ENCODE measurements at places on chromosomes 6 and 20. TPM values are rescaled to one million over a fixed set of nuclear protein-coding genes. Genes with fewer than 3 reads are reported as not detected.

EYS gene
- total RNA-seq, result not detected

TGM3 gene
- total RNA-seq, result not detected

TSBP1 gene
- not detected for total RNA-seq

DNA sequence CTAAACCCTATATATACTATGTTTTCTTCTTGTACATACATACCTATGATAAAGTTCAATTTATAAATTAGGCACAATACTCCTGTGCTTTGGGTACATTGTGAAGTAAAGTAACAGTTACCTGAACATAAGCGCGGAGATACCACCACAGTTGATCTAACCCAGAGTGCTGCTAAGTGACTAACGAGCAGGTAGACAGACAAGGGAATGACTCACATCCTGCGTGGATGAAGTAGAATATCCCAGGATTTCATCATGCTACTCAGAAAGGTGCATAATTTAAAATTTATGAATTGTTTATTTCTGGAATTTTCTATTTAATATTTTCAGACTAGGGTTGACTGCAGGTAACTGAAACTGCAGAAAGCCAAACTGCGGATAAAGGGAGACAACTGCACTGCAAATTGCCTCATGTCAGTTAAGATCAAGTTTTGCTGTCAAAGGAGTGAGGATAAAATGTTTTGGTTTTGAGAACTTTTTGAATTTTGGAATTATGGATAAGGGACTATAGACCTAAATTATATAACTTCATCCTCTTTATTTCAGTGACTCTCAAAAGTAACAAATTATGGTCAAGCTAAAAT lies 14.4 kb downstream of the MKKS start:
- DNase-seq, result no peak
- no peaks in the 10 kb centered on the region for H3K4me1 ChIP-seq
- H3K27me3 ChIP-seq, result no peaks in the 10 kb centered on the region
- no peak overlapping the region for H3K4me3 ChIP-seq

GNRH2 gene
- total RNA-seq, result not detected

CLVS2 gene
- total RNA-seq, result not detected

- no peak overlapping the region for H3K27ac ChIP-seq
- no peaks in the 10 kb centered on the region for H3K27me3 ChIP-seq
- no peak overlapping the region for H3K4me3 ChIP-seq
- no peak for DNase-seq
Observed at GRCh38 chr6:68256391-68256790, 378.7 kb upstream of the ADGRB3 start.

- H3K36me3 ChIP-seq, result no peaks in the 10 kb centered on the region
- no peak for DNase-seq
- peaks cover 1% of the 10 kb centered on the region for H3K4me1 ChIP-seq
- no peak overlapping the region for H3K4me3 ChIP-seq
- H3K27ac ChIP-seq, result no peak overlapping the region
Observed at GRCh38 chr20:31851240-31851955, 6.0 kb upstream of the FOXS1 start.

ZSCAN23 gene
- total RNA-seq, result not detected

- no peak overlapping the region for H3K4me3 ChIP-seq
- H3K4me1 ChIP-seq, result no peaks in the 10 kb centered on the region
- no peaks in the 10 kb centered on the region for H3K36me3 ChIP-seq
- no peak for DNase-seq
- no peaks in the 10 kb centered on the region for H3K27me3 ChIP-seq
Observed at GRCh38 chr20:53691060-53691810, 97.6 kb upstream of the ZNF217 start.

DNA sequence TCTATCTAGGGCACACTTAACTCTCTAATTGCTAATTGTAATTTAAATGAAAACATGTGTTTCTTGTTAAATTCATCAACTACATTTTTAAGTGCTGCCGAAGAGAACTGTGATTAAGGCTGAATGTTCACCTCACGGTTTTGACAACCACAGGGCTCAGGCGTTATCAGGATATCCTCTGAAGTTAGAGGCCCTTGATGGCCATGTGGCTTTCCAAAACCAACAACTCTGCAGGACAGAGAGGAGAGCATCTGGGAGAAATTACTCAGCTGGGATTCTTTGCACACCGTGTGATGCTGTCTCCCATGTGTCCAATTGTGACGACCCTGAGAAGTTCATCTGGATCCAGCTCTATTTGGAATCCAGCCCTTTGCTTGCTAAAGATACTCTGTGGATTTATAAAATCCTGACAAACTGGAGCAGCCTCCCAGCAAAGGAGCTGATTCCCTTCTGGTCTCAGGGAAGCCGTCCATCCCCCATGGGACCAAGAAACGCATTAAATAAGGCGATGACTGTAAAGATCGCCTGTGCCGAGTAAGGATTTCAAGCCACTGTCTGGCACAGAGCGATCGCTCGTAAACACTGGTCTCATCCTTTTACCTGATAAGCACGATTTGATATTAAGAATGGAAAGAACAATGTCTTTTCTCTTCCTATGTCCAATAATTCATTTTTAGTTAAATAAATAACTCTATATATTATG lies 401.1 kb downstream of the CD83 start:
- no peaks in the 10 kb centered on the region for H3K36me3 ChIP-seq
- no peak for DNase-seq
- H3K4me3 ChIP-seq, result no peak overlapping the region
- H3K27ac ChIP-seq, result no peak overlapping the region

GRCh38 chr20:47337413-47337812 lies 19.1 kb downstream of the ZMYND8 start:
- no peak for DNase-seq
- H3K36me3 ChIP-seq, result no peaks in the 10 kb centered on the region
- peaks cover 5% of the 10 kb centered on the region for H3K4me1 ChIP-seq
- no peaks in the 10 kb centered on the region for H3K27me3 ChIP-seq
- peak overlapping the region; percentile 82 for H3K27ac ChIP-seq

DNA sequence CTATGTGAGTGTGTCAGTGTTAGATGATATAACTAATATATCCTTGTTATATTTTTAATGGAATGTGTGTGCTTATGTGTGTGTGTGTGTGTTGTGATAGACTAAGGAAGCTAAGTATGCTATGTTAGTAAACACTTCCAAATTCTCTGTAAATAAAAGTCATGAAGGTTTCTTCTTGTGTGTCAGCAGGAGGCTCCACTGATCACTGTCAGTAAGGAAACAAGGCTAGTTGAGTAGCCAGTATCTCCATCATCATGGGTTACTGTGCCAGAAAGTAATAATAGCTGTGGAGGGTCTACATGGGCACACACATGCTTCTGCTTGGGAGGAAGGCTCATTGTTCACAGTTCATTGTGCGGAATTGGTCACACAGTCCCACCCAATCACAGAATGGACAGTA lies 302.8 kb upstream of the RNF217 start:
- no peak overlapping the region for H3K4me3 ChIP-seq
- H3K27ac ChIP-seq, result no peak overlapping the region
- no peaks in the 10 kb centered on the region for H3K36me3 ChIP-seq

OSER1 gene
- 9.2 TPM for total RNA-seq

- peaks cover 9% of the 10 kb centered on the region for H3K4me1 ChIP-seq
- no peak for DNase-seq
- peak overlapping the region; percentile 84 for H3K4me3 ChIP-seq
- no peaks in the 10 kb centered on the region for H3K36me3 ChIP-seq
- H3K27me3 ChIP-seq, result no peaks in the 10 kb centered on the region
- peak overlapping the region; percentile 70 for H3K27ac ChIP-seq
Observed at GRCh38 chr20:32189691-32190615, 17.6 kb downstream of the PLAGL2 start.

BMP2 gene
- total RNA-seq, result 31.1 TPM

- peak overlapping the region; percentile 33 for H3K27ac ChIP-seq
- H3K36me3 ChIP-seq, result peaks cover 52% of the 10 kb centered on the region
- H3K4me1 ChIP-seq, result no peaks in the 10 kb centered on the region
- peak; percentile 64 for DNase-seq
- H3K4me3 ChIP-seq, result no peak overlapping the region
Observed at GRCh38 chr20:63941282-63942081, 14.7 kb downstream of the UCKL1 start.

GRCh38 chr6:83905648-83906047 lies 46.2 kb downstream of the CYB5R4 start:
- DNase-seq, result no peak
- H3K4me1 ChIP-seq, result no peaks in the 10 kb centered on the region
- no peaks in the 10 kb centered on the region for H3K27me3 ChIP-seq
- no peaks in the 10 kb centered on the region for H3K36me3 ChIP-seq
- no peak overlapping the region for H3K4me3 ChIP-seq
- H3K27ac ChIP-seq, result no peak overlapping the region

SSTR4 gene
- not detected for total RNA-seq

GRCh38 chr20:13396022-13396421 lies 174.9 kb downstream of the ISM1 start:
- no peaks in the 10 kb centered on the region for H3K4me1 ChIP-seq
- no peak overlapping the region for H3K27ac ChIP-seq
- H3K36me3 ChIP-seq, result no peaks in the 10 kb centered on the region
- DNase-seq, result no peak

MLIP gene
- total RNA-seq, result not detected

GRCh38 chr20:34069341-34070078 lies 42.5 kb downstream of the EIF2S2 start:
- DNase-seq, result no peak
- no peaks in the 10 kb centered on the region for H3K27me3 ChIP-seq

DNA sequence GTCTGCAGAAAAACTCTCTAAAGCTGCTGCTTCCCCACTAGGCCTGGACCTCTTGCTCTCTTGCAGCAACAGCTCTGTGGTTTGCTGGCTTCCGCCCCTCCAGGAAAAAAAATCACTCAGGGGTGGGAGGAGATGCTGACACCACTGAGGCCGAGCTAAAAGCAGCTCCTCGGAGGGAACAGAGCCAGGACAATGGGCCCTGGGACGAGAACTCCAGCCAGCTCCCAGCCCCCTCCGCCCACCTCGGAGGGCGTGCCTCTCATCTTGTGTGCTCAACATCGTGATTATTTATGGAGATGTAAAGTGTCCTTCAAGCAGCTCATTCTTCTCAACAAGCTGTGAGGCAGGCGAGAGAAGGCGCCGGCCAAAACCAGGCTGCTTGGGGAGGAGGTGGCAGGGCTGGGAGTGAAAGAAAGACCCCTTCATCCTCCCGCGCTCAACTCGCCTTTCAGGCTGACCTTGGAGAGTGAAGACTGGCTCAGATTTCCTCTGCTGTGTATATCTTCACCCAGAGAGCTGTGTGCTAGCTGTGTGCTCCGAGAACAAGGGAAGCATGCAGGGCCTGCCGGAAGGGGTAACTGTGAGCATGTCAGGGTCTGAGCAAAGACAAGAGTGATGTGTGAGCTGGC lies 53.5 kb upstream of the LRFN2 start:
- H3K27me3 ChIP-seq, result no peaks in the 10 kb centered on the region
- H3K36me3 ChIP-seq, result no peaks in the 10 kb centered on the region
- H3K4me3 ChIP-seq, result no peak overlapping the region

GRCh38 chr20:42026599-42026998 lies 408.4 kb upstream of the CHD6 start:
- H3K4me3 ChIP-seq, result no peak overlapping the region
- H3K27ac ChIP-seq, result no peak overlapping the region
- no peak for DNase-seq
- no peaks in the 10 kb centered on the region for H3K4me1 ChIP-seq
- H3K36me3 ChIP-seq, result no peaks in the 10 kb centered on the region

DNA sequence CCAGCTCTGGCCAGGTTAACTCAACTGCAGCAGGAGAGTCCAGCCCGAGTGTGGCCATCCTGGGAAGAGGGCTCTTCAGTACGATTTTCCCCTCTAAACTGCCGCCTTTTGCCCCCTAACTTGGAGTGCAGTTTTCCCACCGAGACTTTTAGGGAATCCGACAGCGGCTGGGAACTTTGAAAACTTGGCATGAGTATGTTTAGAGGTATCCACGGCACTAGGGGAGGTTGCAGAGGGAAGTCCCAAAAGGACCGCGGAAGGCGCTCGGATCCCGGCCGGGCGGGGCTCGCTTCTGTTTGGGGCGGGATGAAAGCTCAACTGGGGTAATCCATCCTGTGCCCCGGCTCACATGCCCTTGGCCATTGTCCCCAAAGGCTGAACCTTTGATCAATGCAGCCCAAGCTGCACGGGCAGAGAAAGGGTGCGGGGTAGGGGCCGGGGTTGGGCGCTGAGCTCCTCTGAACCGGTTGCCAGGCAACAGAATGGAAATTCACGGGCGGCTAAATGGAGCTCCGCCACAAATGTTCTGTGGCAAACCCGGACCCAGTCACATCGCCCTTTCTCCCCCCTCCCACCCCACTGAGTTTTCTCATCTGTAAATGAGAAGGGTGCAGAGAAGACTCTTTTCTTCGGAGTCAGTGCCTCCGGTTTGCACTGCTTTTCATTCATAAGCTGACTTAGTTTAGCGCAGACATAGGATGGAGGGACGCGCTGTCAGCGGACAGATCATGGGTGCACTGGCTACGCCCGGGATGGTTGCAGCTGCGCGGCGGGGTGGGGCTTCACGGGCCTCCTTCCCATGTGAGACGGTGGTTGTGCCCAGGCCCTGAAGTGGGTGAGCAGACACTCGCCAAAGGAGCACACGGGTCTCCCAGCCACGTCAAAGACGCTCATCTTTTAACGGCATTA lies 2.3 kb downstream of the BMP6 start:
- peaks cover 20% of the 10 kb centered on the region for H3K4me1 ChIP-seq
- no peak overlapping the region for H3K27ac ChIP-seq
- no peaks in the 10 kb centered on the region for H3K36me3 ChIP-seq
- H3K4me3 ChIP-seq, result peak overlapping the region; percentile 90

DNA sequence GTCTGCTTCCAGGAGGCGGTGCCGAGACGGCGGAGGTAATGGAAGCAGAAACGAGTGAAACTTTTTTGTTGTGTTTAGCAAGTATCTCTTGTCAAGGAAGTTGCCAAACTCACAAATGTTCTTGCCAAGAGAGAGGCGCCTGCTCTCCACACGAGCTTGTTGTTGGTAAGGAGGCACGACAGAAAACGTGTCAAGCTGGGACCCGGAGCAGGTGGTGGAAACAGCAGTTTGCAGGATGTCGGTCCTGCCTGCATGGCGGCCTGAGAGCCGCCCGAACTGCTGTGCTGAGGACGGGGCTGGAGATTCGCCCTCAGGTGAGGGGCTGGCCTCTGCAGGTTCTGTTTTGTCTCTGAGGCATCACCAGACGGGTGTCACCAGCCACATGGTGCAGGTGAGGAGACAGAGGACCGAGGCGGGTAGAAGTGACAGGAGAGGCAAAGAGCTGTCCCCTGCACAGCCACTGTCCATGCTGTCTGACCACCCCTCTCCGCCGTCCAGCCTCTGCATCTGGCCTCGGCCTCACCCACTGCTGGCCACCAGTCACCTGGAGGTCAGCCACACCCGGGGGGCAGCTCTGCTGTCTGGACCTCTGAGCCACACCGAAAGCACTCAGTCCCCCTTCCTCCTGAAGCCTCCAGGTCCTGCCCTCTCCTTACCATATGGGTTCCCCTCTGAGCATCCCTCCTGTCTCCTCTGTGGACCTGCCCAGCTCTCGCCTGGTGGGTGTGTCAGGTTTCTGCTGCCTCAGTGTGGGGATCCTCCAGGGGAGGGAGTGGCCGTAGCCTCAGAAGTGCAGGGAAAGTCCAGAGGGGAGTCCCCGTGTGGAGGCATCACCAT lies 261.5 kb downstream of the TAF4 start:
- H3K36me3 ChIP-seq, result no peaks in the 10 kb centered on the region
- H3K4me3 ChIP-seq, result no peak overlapping the region
- no peak for DNase-seq
- H3K27me3 ChIP-seq, result no peaks in the 10 kb centered on the region
- H3K27ac ChIP-seq, result no peak overlapping the region
- no peaks in the 10 kb centered on the region for H3K4me1 ChIP-seq

Data from ascending aorta (tissue), 2 donors.